ENCODE measurements at places on chromosomes 12 and 14.

GRCh38 chr14:50006141-50006540, 110.2 kb downstream of the VCPKMT start:
- DNase-seq: no peak

GRCh38 chr14:70018713-70019211, 139.5 kb downstream of the SMOC1 start:
- DNase-seq: no peak

GRCh38 chr14:89212386-89213235, 204.4 kb downstream of the FOXN3 start:
- DNase-seq: no peak

GRCh38 chr14:68685419-68686204, 107.3 kb downstream of the ZFP36L1 start:
- DNase-seq: no peak

- DNase-seq: no peak
Measured at GRCh38 chr14:43003845-43004244, 1397.2 kb downstream of the LRFN5 start.

- DNase-seq: peak; percentile 76
Measured at GRCh38 chr12:6423267-6424007, 21.3 kb upstream of the CD27 start.

GRCh38 chr12:106924268-106924861, 31.3 kb upstream of the TMEM263 start:
- DNase-seq: no peak

- DNase-seq: peak; percentile 58
Measured at GRCh38 chr12:93894391-93895088, 217.4 kb downstream of the CRADD start.

DNA sequence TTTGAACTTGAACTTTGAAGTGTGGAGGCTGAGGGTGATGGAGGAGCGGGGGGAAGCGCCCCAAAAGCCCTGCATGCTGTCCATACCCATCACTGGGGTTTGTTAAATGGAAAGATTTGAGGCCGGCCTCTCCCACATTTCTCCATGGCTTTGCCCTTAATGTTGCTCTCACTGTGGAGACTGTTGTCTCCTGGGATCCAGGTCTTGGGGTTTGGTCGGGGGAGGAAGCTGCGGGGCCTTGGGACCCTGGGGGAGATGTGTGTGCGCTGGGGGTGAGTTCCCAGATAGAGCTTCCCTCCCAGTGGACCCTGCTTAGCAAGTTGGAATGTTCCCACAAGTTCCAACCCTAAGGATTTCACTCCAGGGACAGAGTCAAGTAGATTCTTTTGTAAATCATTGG, 28.0 kb upstream of the LRTM2 start:
- no peak for DNase-seq

GRCh38 chr12:104656383-104656782, 199.6 kb downstream of the CHST11 start:
- no peak for DNase-seq

GRCh38 chr12:117662620-117663395, 301.4 kb upstream of the NOS1 start:
- no peak for DNase-seq

DNA sequence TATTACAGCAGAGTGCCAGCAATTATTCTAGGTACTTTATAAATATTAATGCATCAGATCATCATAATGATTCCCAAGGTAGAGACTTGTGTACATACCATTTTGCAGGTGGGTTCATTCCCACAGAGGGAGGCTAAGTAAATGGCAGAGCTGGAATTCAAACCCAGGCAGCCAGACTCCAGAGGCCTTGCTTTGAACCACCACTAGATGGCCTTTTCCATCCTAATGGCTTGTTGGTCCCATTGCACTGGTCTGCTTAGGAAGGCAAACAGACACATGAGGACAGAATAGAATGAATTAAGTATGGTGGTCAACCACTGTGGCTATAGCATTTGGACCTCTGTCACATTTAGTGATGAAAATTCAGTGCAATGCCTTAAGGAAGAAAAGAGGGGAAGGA, 158.7 kb downstream of the METTL25 start:
- DNase-seq: no peak

GRCh38 chr14:82872494-82872893, 1338.8 kb upstream of the SEL1L start:
- no peak for DNase-seq

DNA sequence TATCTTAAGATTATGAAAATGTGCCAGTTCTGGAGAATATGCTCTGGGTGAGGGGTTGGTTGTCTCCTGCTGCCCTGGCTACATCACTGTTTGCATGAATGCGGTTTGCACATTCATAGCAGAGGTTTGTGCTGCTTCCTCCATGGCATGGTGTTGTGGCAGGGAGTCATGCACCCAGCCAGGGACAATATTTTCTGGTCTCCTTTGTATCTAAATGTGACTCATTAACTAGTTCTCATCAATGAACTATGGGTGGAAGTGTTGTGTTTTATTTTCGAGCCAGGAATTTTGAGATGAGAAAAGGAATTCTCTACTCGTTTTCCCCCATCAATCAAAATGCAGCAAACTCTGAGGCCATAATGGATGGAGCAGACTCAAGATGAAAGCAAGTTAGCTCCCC, 527.3 kb downstream of the SNAPC1 start:
- DNase-seq: no peak

- DNase-seq: no peak
Measured at GRCh38 chr12:95718006-95718431, 72.5 kb downstream of the NTN4 start.

DNA sequence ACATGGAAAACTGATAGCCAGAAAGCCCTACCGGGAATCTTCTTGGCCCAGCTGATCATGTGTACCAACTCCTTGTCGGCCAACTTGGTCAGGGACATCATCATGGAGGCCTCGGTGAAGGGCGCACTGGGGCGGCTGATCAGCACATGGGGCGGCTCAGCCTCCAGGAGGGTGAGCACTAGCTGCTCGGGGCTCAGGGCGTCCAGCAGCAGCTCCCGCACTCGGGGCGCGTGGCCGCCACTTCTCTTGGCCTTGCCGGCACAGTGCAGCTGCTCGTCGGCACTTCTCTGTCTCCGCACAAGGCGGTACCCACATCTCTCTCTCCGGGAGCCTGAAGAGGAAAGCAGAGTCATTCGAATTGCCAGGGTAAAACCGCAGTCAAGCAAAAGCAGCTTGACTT, 33.8 kb downstream of the ESR2 start:
- no peak for DNase-seq
